ENCODE measurements at places on chromosomes 3 and 15.

GRCh38 chr15:100341239-100341749 is 481 bp downstream of the ADAMTS17 start:
- DNase-seq = no peak

- peak; percentile 50 for DNase-seq
Measured at GRCh38 chr3:19146685-19147650, 1.3 kb upstream of the KCNH8 start.

- no peak for DNase-seq
Measured at GRCh38 chr3:78604341-78604740, 1163.5 kb downstream of the ROBO1 start.

DNA sequence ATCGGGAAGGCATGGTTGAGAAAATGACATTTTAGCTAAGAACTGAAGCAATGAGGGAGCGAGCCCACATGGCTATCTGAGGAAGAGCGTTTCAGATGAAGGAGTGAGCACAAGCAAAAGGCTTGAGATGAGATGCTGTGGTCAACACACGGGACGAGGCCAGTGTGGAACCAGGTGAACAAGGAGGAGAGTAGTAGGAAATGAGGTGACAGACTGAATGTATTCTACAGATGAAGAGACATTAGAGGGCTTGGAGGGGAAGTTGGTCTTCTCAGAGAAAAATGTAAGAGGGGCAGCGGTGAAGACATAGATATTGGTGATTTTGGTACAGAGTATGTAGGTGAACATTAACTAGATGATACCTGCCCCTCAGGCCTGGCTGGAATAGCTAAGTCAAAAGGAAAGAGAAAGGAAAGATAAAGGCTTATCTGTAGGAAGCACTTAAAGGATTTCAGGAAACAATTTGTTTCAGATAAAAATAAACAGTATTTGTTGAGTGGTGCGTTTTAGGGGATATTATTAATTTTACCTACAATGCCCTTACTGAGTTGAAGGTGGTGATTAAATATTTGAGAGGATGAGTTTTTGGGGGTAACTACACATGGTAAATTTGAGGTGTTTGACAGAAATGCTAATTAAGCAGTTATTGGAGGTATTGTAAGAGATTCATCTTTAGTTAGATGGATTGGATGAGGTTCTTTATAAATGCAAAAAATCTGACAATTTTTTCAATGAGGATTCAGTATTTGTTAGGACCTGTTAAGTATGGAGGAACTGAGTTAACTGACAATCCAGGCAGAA is 57.0 kb downstream of the SLTM start:
- DNase-seq = no peak

DNA sequence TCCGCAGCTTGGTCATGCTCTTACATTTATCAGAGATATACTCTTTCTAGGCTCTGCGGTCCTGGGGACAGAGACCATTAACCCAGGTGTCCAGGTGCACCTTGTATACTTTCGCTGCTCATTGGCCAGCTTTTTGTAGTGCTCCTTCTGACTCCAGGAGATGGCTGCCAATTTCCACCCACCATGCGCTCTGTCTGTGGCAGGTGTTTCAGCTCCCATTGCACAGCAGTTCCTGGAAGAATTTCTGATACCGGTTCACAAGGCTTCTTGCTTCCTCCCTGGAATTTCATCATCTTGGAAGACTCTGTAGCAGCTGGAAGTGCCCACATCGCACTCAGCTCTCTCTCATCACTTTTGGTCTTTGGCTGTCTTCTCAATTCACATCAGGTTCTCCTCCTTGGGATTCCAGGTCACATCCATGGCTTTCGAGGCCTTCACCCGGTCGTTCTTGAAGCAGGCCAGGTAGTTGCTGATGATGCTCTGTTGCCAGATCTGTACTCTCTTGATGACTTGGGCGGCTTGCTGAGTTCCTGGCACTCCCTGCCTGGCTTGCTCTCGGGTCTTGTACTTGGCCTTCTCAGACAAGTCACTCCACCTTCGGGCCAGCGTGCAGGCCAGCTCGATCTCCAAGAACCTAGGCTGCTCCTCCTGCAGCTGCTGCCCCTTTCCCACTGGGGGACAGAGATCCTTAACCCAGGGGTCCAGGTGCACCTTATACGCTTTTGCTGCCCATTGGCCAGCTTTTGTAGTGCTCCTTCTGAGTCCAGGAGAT is 41.1 kb upstream of the ARL8B start:
- no peak for DNase-seq

GRCh38 chr3:185687271-185687878 is 101.3 kb downstream of the SENP2 start:
- DNase-seq = no peak

- no peak for DNase-seq
Measured at GRCh38 chr3:24793896-24794295, 299.2 kb upstream of the THRB start.

- no peak for DNase-seq
Measured at GRCh38 chr3:163196245-163196644, 1699.6 kb downstream of the OTOL1 start.

GRCh38 chr3:177789500-177789899 is 592.2 kb upstream of the TBL1XR1 start:
- no peak for DNase-seq

DNA sequence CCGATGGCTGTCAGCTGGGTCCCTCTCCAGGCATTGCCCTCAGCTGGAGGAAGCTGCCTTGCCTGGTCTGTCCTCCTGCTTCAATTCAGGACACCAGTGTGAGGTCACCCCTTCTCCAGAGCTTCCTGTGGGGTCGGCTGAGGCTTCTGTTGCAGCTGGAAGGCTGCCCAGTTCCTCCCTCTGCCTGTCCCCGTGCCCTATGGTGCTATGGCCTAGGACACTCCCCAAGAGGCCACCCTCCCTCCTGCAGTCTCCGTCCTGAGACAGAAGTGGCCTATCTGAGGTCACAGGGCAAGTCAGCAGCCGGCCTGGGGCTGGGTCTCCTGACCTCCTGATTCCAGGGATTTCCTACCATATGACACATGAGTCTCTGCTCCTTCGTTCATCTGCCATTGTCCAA is 57.9 kb downstream of the RASGRF1 start:
- no peak for DNase-seq

- no peak for DNase-seq
Measured at GRCh38 chr3:152196782-152197181, 71.9 kb upstream of the MBNL1 start.

GRCh38 chr3:196287090-196287439 is 461 bp downstream of the PCYT1A start:
- peak; percentile 3 for DNase-seq

GRCh38 chr3:8153800-8154199 is 347.8 kb upstream of the LMCD1 start:
- no peak for DNase-seq

- no peak for DNase-seq
Measured at GRCh38 chr3:124442463-124442862, 287.8 kb upstream of the UMPS start.

DNA sequence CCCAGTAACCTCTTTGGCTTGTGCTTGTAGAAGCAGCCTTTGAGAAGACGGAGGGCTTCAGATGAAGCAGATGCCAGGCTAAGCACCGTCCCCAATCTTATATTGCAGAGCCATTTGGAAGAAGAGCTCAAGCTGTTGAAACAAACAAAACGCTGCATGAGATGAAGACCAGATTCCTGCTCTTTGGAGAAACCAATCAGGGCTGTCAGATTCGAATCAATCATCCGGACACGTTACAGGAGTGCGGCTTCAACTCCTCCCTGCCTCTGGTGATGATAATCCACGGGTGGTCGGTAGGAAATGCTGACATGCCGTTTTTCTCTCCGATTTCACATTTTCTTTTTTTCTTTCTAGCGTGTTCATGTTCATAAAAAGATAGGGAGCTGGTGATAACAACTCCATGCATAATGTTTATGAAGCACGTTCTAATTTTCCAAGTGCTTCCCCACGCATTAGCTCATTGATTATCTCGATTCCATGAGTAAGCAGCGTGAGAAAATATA is 106.5 kb downstream of the LIPC start:
- no peak for DNase-seq

GRCh38 chr3:64664397-64664796 is 23.4 kb downstream of the ADAMTS9 start:
- no peak for DNase-seq

GRCh38 chr15:68416158-68416535 is 15.8 kb downstream of the ITGA11 start:
- DNase-seq = no peak

GRCh38 chr3:3998140-3998922 is 199.1 kb downstream of the LRRN1 start:
- no peak for DNase-seq

- no peak for DNase-seq
Measured at GRCh38 chr15:34271493-34271892, 46.7 kb downstream of the EMC4 start.

DNA sequence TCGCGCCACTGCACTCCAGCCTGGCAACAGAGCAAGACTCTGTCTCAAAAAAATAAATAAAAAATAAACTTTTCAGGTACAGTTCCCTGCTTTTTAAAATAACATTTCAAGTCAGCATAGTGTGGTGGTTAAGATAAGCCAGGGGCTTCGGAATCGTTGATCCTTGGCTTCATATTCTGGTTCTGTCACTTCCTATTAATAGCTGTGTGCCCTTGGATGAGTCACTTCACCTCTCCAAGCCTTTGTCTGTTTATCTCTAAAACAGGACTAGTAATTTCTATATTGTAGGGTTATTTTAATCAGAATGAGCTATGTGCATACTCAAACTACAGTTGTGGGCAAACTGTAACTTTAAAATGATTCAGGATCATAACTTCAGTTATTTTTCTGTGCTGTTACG is 53.8 kb upstream of the SENP5 start:
- DNase-seq = no peak
